ENCODE measurements at places on chromosomes 13 and 19.

DNA sequence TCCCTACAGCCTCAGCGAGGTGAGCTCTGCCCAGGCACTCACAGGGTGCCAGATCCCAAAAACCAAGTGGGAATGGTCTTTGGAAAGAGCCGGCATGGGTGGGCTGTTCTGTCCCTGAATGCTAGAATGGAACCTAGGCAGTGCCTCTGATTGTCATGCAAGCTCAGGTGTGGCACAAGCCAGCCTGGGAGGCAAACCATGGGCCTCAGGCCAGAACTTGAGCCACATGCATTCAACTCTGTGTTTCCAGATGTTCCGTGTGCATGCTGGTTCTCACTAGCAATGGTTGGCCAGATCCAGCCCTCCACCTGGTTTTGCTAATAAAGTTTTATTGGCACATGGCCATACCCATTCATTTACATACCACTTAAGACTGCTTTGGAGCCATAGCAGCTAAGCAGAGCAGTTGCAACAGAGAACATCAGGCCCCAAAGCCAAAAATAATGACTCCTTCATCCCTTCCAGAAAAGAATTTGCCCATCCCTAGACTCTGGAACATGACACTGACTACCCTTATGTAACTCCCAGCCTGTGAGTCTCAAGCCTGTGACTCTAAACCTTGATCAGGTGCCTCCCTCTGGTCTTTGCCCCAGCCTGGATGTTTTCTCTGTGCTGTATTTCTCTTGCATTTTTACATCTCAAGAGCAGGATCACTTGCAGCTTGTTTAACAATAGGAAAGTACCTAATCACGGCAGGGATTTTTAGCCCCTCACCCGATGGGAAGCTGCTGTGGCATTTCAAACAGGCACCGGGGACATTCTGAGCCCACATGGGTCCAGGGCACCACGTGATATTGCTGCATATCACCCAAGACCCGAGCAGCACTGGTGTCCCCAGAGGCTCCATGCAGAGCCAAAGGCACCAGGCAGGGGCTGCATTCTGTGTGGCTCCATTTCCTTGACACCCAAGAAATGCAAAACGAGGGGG lies 55.4 kb upstream of the USE1 start:
- no peak for DNase-seq

DNA sequence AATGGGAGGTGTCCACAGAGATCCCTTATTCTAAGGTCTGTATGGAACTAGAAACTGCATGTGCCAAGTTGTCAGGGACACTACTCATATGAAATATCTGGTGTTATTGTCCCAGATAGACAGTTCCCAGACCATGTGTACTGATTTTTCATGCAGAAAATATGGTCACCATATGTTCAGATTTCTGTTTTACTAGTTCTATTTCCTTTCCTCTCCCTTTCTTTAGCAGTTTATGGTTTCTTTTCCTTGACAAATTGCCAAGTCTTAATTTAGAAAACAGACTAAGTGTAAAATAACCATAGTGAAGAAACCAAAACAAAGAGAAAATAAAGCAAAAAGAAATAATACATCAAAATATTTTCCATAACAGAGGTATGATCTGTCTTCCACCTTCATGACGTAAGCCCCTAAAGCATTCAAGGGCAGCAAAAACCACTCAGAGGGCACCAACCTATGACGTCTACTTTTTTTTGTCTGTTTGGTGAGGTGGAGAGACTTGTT lies 248.5 kb downstream of the KCTD12 start:
- no peak for DNase-seq

GRCh38 chr13:52749419-52749818 lies 9.8 kb upstream of the CNMD start:
- no peak for DNase-seq

DNA sequence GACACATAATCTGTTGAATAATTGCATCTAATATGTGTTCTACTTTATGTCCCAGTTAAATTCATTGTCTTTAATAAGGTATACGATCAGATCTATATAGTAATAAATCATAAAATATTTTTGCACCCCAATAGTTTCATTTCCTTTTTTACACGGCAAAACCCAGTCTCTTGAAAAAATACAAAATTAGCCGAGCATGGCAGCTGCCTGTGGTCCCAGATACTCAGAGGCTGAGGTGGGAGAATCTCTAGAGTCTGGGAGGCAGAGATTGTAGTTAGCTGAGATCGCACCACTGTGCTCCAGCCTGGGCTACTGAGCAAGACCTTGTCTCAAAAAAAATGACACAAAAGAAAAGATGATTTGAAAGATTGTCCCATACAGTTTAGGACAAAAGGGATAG lies 52.3 kb upstream of the PARP4 start:
- DNase-seq = no peak

DNA sequence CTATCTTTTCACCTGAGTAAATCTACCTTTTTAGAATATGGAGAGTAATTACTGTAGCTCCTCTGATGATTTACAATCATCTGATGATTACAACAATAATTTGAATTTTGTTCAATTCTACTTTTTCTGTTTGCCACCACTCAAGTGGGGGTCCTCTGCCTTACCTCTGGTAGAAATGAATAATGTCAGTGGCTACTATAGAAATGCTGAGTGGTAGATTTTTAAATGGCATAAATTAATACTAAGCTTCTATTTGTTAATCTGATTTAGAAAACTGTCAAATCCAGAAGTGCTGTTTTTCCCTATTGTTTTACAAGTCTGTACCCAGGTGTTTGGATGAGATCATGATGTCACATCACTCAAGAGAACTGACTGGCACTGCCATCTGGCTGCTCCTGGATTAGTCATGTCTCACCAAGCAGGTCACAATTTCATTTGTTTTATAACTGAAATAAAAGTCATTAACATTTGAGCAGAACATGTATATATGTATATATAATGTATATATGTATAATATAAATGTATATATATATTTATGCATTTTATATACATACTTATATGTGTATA lies 494.8 kb downstream of the TBC1D4 start:
- no peak for DNase-seq

- peak; percentile 69 for DNase-seq
Measured at GRCh38 chr19:35154525-35155406, at the start of gene FXYD5. FXYD5 (plus strand) TSS chr19:35154735; CDS start chr19:35155551, 816 bp downstream.

- peak; percentile 11 for DNase-seq
Measured at GRCh38 chr19:49718991-49719390, 28.1 kb downstream of the CPT1C start.

DNA sequence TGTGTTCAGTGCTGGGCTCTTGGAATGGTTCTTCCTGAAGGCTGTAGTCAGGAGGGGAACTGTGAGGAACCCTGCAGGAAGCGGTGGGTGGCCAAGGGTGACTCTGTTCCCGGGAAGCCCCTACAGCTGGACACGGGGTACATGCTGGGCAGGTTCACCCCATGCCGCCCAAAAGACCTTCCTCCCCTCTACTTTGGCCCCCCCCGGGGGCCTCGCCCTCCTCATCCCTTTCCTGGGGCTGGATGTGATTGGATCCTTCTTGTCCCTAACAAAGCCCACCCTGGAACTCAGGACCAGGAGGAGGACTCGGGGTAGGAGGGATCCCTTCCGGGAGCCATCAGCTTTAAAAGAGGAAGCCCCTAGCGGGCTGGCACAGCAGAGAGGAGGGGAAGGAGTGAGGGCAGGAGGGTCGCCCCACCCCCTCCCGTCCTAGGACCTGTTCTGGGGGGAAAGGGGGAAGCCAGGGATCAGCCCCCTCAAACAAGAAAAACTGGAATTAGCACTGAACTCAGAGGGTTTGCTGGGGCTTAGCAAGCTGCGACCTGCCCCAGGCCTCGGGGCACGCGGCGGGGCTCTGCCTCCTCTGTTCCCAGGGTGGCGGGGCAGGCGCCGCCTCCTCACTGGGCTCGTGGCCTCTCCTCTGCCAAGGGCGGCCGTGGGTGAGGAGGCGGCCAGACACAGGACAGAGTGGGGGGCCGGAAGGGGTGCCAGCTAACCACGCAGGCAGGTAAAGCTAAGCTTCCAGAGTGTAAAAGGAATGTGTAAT lies 4.0 kb downstream of the CEBPA start:
- DNase-seq = no peak

- DNase-seq = no peak
Measured at GRCh38 chr19:45376045-45376724, 5.8 kb upstream of the ERCC2 start.

GRCh38 chr19:50720921-50721381 lies 1.3 kb upstream of the SHANK1 start:
- DNase-seq = no peak

DNA sequence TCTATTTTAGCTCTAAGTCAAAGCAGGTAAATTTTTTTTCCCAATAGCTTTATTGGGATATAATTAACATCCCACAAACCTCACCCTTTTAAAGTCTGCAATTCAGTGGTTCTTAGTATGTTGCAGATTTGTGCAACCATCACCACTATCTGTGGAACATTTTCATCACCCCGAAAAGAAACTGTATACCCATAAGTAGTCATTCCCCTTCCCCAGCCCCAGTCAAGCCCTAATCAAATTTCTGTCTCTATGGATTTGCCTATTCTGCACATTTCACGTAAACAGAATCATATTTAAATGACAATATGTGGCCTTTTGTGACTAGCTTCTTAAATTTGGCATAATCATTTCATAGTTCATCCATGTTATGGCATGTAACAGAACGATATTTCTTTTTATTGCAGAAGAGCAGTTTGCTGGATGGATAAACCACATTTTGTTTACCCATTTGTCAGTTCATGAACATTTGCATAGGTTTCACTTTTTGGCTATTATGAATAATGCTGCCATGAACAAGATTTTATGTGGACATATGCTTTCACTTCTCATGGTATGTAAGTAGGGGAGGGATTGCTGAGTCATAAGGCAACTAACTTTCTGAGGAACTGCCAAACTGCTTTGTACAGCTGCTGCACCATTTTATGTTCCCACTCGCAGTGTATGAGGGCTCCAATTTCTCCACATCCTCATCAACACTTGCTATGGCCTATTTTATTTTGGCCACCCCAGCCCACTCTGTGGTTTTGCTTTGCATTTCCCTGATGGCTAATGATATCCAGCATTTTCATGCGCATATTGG lies 10.9 kb downstream of the SLC46A3 start:
- peak; percentile 11 for DNase-seq

- no peak for DNase-seq
Measured at GRCh38 chr13:36074659-36075058, 56.5 kb downstream of the DCLK1 start.

DNA sequence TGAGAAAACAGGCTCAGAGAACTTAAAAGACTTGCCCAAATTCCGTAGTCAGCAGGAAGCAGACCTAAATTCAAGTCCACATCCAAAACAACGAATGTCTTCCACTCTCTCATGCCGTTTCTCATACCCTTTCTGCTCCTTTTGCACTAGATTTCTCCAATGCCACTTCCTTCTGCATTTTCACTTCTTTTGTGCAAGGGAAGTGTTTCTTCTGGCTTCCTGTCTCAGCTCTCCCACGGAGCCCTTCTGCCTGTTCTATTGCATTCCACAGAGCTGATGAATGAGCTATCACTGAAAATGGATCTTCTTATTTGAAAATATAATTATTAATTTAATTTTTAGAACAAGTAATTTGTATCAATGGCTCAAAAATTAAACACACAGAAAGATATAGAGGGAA lies 56.1 kb upstream of the STK24 start:
- no peak for DNase-seq

DNA sequence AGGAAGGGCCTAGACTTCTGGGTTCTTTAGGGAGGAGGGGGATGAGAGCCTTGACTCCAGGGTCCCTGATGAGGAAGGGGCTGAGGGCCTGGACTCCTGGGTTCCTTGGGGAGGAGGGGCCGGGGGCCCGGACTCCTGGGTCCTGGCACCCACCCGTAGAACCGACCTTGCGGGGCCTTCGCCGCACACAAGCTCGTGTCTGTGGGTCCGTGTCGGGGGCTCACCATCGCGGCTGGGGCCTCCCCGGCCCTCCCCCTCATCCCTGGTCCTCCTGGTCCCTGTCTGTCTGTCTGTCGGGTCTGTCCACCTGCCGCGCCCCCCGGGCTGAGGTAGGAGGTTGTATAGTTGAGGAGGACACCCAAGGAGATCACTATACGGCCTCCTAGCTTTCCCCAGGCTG lies 662 bp upstream of the SPACA6 start:
- no peak for DNase-seq

DNA sequence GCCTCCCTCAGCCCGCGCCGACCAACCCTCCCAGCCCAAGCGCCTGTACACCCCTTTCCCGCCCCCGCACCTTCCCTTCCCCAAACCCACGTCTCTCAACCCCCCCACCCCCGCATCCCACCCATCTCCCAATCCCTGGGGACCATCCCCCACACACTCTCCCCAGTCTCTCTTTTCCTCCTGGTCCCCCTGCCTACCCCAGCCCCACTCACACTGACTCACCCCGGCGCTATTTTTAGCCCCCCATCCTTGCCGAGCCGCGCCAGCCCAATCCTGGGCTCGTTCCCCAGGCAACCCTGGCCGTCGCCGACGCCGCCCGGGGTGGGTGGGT lies 11.7 kb downstream of the CIC start:
- DNase-seq = no peak

DNA sequence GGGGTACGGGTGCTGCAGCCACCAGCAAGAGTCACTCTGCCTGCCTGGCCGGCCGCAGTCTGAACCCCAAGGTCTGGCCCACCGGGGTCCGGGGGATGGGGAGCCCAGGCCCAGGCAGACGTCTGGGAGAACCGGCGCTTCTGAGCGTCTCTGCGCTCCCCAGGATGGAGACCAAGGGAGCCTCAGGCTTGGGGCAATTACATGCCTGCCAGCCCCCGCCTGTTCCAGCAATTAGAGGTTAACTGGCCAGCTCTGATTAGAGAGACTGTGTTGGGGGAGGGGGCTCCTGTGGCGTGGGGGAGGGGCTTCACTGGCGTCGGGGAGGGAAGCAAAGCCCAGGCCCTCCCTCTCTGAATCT lies 11.9 kb downstream of the MEIS3 start:
- DNase-seq = no peak

GRCh38 chr19:5632657-5633056 lies 9.8 kb downstream of the SAFB start:
- DNase-seq = no peak

DNA sequence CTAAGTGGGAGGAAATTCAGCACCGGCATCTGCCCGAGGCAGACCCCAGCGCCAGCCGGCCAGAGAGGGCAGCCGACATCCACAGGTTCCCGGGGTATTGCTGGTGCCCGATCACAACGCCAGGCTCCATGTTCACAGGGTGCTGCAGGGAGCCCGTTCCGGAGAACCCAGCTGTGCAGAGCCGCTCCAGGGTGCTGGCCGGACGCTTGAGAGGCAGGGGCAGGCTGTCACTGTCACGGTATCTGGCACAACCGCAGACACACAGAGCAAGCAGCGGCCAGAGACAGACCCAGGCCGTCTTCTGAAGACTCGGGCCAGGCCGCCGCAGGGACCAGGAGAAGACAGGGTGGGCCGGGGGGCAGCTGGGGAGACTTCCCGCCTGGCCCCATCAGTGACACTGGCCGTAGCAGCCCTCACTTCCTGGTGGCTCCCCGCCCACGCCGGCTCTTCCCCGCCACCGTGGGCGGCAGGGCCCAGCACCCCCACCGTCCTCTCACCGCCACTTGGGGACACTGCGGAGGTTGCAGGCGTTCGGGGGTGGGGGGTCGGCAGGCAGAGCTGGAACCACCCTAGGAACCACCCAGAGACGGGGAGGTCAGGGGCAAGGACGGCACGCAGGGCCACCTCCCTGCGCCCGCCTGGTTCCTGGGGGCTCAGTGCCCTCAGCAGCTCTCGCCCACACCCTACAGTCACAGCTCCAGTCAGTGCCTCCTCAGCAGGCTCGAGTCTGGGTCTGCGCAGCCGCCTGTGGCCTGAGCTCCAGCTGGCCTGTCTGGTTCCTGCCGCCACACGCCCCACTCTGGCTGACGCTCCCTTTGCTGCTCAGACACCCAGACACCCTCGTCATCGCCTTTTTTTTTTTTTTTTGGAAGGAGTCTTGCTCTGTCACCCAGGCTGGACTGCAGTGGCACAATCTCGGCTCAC lies 3.8 kb downstream of the RNF126 start:
- peak; percentile 67 for DNase-seq

GRCh38 chr19:24033963-24034342 lies 53.0 kb upstream of the ZNF254 start:
- DNase-seq = no peak

Data from CD4-positive, alpha-beta T cell treated with Interleukin-4 for 1 hour (primary cell).